ENCODE measurements at places on chromosomes 4 and X.

- DNase-seq, result no peak
Measured at GRCh38 chrX:110046971-110047370, 44.1 kb downstream of the TMEM164 start.

GRCh38 chrX:149979126-149979644 lies 40.9 kb upstream of the EOLA2 start:
- no peak for DNase-seq

DNA sequence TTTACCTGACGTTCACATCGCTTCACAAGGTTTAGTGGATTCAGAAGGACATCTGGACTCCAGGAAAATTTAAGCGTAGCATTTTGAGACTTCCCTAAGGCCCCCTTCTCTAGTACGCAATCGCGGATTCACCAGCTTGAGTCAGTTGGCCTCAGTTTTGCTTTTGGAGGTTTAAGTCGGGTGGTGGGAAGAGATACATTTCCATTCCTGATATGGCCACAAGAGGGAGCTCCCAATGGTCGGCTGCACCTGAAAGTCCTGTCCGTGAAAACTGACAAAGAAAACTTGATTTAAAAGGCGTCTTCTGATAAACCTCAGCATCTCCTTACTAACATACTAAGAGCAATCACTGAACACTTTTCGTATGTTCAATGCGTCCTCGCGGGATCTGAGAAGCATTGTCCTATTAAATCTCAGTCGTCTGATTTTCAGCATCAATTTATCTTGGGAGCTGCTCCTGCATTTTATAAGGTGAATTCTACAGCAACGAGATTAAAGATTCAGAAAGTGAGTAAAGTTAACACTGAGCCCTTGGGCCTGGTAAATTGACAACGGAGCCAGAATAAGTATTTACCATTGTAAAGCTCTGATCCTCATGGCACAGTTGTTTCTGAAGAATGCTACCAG lies 50.6 kb downstream of the LGI2 start:
- peak; percentile 76 for DNase-seq

DNA sequence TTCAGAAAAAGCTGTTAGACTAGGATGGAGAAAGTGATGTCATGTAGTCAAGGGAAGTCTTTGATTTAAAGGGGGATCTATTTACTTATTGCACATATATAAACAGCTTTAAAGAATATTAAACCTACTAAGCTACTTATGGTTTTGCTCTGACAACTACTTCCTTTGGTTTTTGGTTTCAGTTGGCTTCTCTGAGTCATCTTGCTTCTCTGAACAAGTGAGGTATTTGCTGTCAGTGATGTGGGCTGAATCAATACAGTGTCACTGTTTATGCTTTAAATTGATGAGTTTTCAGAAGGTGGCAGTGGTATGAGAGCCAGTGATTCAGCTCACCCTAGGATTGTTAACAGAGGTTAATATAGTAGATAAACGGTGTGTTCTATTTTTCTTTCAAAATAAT lies 75.1 kb downstream of the CEP44 start:
- DNase-seq, result no peak

DNA sequence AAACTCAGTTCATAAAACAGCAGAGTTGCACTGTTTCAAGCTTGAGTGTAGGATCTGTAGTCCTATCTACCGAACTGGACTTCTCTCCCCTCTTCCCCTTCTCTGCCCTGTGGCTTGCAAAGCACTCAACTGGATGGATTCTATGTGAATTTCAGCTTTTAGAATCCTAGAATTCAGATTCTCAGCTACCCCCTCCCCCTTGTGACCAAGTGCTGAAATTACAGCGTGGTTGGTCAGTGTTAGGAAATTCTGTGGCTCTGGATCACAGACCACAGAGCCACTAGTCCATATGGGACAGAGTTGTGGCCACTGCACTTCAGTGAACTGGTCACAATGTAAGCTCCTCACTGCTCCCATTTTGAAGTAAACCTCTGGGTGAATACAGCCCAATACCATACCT lies 64.6 kb upstream of the TRPC5 start:
- DNase-seq, result no peak

DNA sequence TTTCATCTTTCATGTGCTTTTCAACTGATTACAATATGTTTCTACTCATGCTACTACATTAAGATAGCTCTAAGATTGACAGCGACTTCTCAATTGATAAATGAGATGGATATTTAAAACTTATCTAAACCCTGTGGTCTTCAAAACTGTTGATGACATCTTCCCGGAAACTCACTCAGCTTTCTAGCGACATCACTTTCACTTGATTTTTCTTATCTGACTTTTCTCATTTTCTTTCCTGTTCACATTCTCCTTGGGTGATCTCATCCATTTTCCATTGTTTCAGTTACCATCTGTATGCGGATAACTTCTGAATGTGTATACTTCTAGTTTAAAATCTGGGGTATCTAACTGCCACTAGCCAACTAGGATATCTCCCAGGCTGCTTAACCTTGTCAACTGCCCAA lies 3.1 kb downstream of the POLR2B start:
- DNase-seq, result no peak

GRCh38 chr4:3605491-3605890 lies 73.3 kb upstream of the LRPAP1 start:
- no peak for DNase-seq

- no peak for DNase-seq
Measured at GRCh38 chrX:52979993-52980392, 21.7 kb upstream of the FAM156A start.

- peak; percentile 61 for DNase-seq
Measured at GRCh38 chrX:150365051-150365989, 2.2 kb downstream of the MAMLD1 start.

- no peak for DNase-seq
Measured at GRCh38 chr4:40990236-40990898, 224.0 kb downstream of the APBB2 start.

DNA sequence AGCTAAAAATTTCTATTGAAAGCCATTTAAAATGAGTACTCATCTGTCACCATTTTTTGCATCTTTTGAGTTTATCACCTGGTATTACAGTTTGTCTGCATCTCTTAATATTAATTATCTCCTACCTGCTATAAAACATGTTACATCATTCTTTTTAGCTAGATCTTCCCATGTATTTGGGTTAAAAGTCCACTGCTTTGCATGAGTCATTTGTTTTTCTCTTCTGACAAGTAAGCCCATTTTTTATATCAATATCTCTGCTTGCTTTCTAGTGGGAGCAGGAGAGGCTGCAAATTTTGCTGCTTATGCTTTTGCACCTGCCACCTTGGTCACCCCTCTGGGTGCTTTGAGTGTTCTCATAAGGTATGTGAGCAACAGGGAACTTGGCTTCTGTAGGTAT lies 16.1 kb downstream of the NIPAL1 start:
- no peak for DNase-seq

DNA sequence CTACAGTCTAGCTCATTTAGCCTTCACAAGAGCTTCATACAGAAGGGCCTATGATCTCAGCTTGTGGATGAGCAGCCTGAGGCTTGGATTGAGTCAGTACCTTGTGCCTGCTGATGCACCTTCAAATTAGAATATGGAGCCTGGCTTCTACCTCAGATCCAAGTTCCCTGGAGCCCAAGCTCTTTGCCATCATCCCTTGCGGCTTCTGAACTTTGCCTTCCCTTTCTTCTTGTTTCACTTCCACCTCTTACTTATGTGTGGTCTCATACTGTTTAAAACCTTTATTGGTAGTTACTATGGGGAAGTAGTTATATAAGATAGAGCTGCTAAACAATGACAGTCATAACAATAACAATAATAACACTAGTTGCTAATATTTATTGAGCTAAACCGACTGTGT lies 84.3 kb upstream of the AFF2 start:
- DNase-seq, result no peak

DNA sequence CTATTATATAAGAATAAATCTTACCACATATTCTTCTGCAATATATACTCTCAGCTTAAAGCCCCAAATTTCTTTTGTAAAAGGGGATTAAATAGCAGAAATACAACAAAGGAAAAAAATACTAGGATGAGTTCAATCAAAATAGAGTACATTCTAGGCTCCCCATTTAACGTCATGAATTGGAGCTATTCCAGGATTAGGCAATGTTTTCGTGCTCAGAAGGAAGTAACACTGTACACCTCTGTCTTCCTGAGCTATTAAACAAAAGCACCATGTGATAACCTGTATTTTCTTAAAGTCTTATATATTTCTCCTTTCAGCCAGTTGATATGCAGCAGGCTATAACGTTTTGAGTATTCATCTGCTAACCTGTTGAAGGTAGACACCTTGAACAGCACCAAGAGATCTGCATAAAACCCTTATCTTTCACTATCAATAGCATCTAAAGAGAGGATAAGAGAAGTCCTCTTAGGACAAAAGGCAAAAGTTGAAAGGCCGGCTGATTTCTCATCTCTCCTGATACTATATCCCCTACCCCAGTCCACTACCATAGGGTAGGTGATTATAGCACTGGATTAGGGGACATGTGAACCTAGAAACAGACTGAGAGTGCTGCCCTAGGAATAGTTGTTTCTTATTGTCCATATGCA lies 31.5 kb downstream of the TEC start:
- DNase-seq, result no peak

DNA sequence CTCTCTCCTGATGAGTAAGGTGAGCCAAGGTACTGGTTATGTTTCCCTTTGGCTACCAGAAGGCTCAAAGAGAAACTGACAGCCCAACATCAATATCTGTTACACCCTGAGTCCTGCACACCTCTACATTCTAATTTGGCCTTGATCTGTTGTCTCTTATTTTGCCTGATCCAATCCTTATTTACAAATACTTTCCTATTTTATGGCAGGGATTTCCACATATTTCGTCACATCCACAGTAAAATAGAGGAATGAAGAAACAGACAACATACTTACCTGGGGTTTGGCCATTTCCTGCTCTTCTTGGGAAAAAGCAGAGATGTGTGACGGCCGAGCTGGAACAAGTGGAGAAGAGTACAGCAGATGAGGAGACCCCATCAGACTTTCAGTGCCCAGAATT lies 1.5 kb downstream of the ZNF182 start:
- no peak for DNase-seq

GRCh38 chrX:82973646-82974045 lies 534.4 kb upstream of the POU3F4 start:
- DNase-seq, result no peak

- DNase-seq, result no peak
Measured at GRCh38 chr4:142874684-142875083, 28.6 kb upstream of the INPP4B start.

DNA sequence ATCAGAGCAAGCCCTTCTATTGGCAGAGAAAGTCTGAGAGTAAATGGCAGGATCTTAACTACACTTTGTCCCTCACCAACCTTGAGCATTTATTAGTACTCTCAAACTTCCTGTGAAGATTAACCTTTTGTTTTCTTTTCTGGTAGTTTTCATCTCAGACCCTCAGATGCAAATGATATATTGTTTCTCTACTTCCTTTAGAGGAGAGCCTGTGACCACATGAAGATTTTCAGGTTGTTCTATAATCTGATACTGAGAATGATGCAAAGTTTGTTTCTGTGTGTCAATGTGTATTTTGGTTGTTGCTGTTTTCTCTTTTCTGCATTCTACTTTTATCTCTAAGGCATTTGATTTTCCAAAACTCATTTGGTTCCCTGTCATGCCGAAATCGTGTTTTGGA lies 165.8 kb upstream of the CYSLTR1 start:
- DNase-seq, result no peak

DNA sequence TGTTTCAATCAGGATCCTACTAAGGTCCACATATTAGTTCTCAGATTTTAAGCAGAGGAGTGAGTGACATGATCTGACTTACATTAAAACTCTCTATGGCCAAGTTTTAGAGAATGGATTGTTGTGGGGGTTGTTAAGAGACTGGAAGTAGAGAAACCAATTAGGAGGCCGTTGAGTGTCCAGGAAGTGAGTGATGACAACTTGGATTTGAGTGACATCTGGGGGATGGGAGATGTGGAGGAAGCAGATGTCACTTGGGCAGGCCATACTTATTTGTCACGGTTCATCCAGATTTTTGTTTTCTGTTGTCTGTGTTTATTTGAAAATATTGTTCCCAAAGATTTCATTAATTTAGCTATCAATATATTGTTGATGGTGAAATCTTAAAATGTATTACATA lies 28.3 kb downstream of the ADD1 start:
- no peak for DNase-seq

GRCh38 chr4:151004222-151004621 lies 10.9 kb downstream of the LRBA start:
- DNase-seq, result no peak

DNA sequence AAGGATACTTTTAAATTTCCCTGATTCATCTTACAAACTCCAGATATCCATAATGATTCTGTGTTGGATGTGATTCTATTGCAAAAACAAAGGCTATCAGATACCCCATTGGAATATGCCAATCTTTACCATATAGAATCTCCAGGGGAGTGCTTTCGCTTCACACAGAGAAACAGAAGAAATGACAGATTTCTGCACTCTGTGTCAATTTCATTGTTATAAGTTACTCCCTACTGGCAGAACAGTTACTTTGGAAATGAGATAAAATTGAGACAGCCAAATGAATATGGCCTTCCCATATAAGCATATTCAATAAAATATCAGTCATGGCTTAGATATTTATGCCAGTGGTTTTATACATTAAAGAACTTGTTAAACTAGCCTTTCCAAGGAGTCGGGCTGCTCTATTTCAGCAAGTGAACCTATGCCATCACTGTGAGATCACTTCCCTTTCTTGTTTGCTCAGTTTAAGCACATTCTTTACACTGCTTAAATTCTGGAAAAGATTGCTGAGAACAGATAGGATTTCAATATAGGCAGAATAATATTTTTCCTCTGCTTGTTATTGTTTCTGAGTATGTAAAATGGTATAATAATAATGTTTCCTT lies 127.5 kb upstream of the ANXA10 start:
- no peak for DNase-seq

DNA sequence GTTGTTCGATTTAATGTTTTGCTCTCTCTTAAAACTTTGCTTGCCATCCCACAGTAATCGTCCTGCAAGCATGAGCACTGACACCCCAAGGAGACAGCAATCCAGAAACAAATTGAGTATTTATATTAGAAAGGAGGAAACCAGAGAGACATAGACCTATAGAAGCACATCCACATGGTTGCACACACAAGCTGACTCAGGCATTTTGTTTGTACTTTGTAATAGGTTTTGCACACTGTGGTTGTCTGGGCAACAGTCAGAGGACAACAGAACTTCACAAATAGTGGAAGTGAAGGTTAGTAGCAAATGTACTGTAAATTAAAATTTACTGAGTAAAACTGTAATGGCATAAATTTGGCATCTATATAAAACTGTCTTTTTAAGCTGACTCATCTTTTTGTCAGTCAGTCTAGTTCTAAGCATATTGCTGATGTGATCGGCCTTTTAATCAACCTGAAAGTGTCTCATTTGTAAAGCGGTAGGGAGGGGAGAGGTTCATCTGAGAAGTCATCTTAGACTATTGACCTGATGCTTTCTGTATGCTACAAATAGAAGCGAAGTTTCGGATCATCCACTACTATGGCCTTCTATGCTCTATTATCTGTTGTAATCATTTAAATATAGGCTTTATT lies 1624.7 kb downstream of the ARAP2 start:
- DNase-seq, result no peak

DNA sequence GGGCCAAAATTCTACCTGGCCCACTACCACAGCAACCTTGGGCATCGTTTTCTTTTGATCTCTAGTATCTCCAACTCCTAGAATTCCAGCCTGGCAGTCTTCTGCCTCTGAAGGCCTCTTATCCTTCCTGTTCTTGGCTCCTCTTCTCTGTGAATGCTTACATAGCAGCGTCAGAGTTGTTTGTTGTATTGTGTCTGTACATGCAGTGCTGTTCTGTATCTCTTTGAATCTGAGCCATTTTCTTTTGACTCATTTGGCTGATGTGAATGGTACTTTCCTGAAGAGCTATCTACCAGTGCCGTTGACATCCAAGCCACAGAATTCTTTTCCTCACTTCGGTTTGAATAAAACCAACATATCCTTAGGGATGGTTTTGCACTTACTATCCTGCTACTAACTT lies 79.2 kb downstream of the TMEM164 start:
- no peak for DNase-seq

GRCh38 chrX:30010471-30010870 lies 204.9 kb upstream of the MAGEB2 start:
- DNase-seq, result no peak

All from renal cortex interstitium (tissue), 15 donors.